ENCODE measurements at places on chromosomes 5 and 9. TPM values are rescaled to one million over a fixed set of nuclear protein-coding genes. Genes with fewer than 3 reads are reported as not detected.

DNA sequence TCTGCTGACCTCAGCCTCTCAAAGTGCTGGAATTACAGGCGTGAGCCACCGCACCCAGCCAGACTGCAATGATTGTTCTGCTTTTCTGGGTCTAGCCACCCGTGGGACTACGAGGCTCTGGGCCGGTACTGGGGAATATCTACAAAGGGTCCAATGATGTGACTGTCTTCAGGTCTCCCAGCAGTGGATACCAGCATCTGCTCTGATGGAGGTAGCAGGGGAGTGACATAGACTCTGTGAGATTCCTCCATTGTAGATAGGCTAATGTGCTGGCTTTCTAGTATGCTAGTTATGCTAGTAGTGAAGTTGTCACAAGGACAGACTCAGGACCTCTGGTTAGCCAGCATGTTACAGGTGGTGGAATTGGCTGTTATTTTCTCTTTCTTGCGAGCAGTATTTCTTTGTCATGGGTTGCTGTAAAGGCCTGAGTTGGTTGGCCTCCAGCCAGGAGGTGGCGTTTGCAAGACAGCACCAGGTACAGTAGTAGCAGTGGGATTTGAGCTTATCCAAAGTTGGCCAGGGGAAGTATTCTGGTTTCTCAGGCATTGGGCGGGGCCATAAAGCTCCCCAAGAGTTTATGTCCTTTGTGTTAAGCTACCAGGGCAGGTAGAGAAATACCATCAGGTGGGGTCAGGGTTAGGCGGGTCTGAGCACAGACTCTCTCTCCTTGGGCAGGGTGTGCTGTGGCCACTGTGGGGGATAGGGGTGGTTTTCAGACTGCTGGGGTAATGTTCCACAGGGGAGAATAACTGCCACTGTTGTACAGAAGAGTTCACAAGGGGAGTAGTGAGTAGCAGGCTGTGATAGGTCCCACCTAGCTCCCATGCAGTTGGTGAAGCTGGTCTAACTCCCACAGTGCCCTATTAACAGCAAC lies 105.2 kb downstream of the SGCD start:
- DNase-seq: no peak

DNA sequence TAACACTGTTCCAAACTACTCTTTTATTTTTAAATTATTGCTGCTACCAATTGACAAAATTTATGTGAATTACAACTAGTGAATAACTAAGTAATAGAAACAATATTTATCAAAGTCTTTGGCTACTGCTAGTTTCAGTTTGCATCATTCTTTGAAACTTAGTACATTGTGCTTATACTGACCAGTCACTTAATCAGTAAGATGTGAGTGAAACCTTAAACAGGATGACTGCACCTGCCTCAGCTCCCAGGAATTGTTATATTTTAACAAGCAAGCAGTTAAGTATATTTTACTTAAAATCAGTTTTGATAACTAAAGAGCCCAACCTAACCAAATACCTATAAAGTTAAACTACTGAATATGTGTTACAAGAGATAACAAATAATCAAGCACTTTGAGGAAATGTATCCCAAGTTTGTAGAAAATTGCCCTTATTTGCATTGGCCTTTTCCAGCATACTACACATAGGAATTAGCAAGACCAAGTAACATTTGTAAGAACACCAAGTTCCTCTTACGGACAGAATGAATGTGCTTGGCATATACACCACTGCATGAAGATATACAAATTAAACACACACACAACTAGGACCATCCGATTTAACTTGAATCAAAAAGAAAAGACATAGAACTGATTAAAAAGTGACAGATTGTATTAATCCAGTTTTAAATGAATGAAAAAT lies 545.5 kb upstream of the DAB2 start:
- DNase-seq: no peak

GRCh38 chr9:133978226-133978898 lies 13.8 kb downstream of the VAV2 start:
- DNase-seq: no peak

Gene PCDHGB2
- 0.94 TPM for total RNA-seq

Gene EIF4EBP3
- 4.8 TPM for total RNA-seq

- DNase-seq: no peak
Observed at GRCh38 chr9:15219546-15219945, 87.5 kb downstream of the TTC39B start.

DNA sequence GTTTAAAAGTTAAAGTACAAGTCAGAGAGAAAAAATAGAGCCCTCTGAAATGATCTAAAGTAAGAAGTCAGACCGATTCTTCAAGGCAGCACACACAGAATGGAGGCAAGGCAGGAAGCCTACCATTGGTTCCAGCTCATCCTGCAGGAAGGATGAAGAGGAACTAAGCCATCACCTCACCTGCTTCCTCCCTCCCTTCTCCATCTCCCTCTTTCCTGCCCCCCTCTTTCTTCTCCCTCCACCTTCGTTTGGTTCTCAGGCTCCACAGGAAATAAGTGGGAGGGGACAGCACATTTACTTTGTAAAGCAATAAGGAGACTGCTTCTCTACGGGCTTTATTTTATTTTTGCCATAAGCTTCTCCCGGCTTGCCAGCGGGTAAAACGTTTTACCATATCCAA lies 213.4 kb downstream of the TRIM32 start:
- no peak for DNase-seq

Gene MAP3K1
- total RNA-seq: 48.4 TPM

- no peak for DNase-seq
Observed at GRCh38 chr9:2281031-2281802, 266.1 kb downstream of the SMARCA2 start.

Gene OTULINL
- total RNA-seq: 11.4 TPM

GRCh38 chr9:5796298-5796697 lies 36.6 kb downstream of the ERMP1 start:
- no peak for DNase-seq

DNA sequence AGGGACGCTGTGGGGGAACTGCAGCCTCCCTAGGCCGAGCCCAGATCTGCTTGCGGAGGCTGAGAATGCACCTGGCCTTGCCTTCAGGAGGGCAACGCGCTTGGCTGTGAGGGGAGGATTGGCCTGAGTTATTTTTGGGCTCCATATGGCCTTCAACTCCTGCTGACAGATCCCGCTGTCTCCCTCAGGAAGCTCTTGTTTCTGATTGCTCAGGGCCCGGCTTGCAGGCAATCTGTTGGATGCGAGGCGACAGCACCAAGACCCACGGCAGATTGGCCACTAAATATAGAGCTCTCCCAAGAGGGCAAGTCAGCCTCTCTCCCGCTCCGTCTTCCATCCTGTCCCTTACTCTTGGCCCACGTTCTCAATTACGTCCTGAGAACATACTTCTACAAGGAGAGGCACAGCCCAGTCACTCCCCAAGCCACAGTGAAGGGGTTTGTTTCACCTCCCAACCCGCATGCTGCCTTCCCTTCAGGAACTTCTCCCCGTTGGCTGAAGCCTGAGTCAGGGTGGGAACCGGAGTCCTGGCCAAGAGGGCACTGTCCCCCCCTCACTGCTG lies 53.6 kb downstream of the RASGEF1C start:
- DNase-seq: peak; percentile 47

GRCh38 chr9:88990729-88991065 lies 571 bp upstream of the S1PR3 start:
- DNase-seq: no peak

Gene IL3
- not detected for total RNA-seq

GRCh38 chr5:159971038-159971437 lies 37.9 kb upstream of the TTC1 start:
- DNase-seq: no peak

DNA sequence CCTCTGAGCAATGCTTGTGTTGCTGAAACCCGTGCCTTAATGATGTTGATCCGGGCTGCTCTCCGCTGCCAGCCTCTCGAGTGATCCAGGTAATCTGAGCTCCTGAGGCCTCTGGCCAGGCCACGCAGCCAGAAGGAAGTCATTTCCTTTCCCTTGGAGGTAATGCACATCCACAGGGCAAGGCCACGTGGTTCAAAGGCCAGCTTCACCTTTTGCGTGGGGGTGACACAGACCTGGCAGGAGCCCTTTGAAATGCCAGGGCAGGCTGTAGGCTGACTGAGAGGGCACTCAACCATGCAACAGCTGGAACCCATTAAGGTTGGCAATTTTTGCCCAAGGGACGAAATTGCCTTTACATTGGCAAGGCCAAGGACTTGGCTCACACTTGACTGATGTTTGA lies 80.4 kb downstream of the LIX1 start:
- DNase-seq: no peak

Gene XPA
- 13.7 TPM for total RNA-seq

- DNase-seq: no peak
Observed at GRCh38 chr5:170648541-170648940, 135.0 kb upstream of the GABRP start.

DNA sequence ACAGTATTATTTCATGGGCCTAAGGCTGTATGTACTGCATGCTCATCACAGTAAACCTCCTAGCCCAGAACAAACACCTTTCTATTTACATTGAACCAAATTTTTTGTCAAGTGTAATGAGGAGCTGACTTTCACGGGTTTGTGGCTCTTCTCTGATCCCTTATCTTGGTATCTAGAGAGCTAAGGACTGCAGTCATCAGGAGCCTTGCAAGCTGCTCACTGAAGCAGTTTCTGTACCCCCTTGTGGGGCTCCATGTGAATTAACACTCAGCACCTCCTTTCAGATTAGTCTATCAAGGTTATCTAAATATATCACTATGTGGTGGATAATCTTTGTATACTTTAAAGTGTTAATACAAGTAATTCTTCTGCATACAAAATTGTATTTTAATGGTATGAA lies 108.2 kb downstream of the AUH start:
- DNase-seq: no peak

Gene SEMA6A
- 84.2 TPM for total RNA-seq

Gene DCP2
- 65.5 TPM for total RNA-seq

GRCh38 chr9:4939118-4939561 lies 45.9 kb upstream of the JAK2 start:
- no peak for DNase-seq

GRCh38 chr9:116331241-116331640 lies 177.7 kb downstream of the PAPPA start:
- DNase-seq: no peak

Gene PCDHB9
- 2.2 TPM for total RNA-seq

DNA sequence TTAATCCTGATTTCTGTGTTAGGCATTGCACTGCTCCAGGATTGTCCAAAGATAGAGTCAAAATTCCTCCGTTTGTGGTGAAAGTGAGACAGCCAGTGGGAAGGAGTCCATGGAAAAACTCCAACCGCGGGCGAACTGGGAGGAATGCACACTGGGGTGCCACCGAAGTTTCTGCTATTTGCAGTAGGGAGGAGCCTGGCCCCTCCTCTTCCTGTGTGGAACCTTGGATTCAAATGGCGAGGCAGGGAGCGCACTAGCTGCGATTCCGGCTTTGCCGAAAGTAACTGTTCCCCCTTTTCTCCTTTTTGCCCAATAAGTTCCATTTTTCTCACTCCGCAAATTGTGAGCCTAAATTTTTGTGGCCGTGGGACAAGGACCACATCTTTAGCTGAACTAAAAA lies 9.3 kb downstream of the BAAT start:
- no peak for DNase-seq

Gene SPATA6L
- total RNA-seq: 4.7 TPM

Gene MARCHF11
- total RNA-seq: 1.2 TPM

Gene ST8SIA4
- 18.0 TPM for total RNA-seq
